ENCODE measurements at places on chromosomes 1 and 21.

DNA sequence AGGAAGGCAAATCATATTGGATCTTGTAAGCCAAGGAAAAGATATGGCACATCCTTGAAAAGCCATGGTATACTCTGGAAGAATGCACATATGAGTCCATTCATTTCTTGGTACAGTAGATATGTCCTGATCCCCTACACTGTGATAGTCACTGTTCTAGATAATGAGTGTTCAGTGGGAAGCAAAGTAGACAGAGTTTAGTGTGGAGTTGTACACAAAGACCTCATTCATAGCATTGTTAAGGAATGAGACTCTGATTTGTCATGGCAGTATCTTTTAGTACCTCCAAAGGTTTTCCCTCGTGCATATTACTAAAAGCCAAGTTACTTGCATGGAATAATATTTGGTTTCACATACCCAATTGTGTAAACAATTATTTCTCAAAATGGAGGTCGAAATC lies 204.7 kb downstream of the NFIA start:
- no peak for DNase-seq

GRCh38 chr1:152855661-152856060 lies 4.1 kb upstream of the LCE7A start:
- no peak for DNase-seq

DNA sequence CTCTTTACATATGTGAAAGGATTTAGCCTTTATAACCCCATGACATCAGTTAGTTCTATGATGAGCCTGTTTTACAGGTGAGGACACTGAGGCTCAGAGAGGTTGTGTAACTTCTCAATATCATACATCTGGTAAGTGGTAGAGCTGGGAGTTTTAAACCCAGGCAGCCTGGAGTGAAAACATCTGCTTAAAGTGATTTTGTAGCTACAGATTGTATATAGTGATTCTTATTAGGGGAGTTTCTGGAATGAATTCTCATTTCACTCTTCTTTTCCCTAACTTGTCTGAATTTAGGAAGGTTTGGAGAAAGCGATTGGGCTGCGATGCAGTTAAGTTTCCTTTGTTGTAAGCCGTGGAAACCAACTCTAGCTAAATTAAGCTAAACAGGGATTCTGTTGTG lies 175.6 kb downstream of the CAMTA1 start:
- no peak for DNase-seq

GRCh38 chr1:237901299-237901934 lies 10.7 kb upstream of the ZP4 start:
- peak; percentile 34 for DNase-seq

GRCh38 chr1:192311281-192311680 lies 5.5 kb upstream of the RGS21 start:
- no peak for DNase-seq

- no peak for DNase-seq
Measured at GRCh38 chr1:186828611-186829454, at the start of gene PLA2G4A. Gene PLA2G4A (plus strand): TSS chr1:186828949. CDS start chr1:186854355, 25,406 bp downstream.

DNA sequence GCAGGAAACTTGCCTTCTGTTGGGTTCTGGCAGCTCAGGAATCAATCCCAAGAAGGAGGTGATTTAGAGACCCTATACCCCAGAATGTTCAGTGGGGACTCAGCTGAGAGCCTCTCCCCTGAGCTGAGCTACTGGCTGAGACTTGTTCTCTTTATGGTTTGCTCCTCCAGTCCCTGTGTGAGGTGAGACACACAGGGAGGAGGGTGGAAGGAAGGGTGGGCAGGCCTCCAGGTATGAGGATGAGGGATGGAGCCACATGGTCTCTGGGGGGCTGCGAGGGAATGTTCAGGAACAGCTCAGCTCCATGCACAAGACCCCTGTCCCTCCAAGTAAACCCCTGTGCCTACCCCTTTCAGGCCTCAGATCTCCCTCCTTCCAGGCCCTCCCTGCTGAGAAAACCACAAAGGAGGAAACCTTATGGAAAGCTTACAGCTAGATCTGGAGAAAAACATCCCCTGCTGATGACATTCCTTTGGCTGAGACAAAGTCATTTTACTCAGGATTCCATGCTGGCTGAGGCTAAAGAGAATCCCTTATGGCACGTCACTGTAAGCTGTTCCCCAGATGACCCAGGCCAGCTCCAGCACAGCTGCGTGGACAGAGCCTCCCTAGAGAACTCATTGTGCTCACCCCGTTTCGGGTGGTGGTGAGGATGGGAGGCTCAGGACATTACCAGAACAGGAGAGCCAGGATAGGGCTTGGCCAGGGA lies 91.5 kb upstream of the IPO9 start:
- peak; percentile 39 for DNase-seq

DNA sequence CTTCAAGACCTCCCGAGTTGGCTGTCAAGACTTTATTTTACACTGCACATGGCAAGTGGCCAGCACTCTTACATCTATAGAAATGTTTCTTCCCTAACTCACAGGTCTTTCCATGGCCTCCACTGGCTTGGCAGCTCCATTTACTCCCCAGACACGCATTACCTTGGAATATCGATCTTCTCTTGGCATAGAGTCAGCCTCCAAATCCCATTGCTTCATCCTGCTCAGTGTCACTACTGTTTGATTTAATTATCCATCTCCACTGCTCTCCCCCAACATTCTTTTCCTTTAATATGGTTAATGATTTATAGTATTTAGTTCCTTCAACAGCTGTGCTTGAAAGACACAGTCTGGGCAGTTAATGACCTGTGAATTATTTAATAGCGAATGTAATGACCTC lies 241.2 kb upstream of the MAP1LC3C start:
- no peak for DNase-seq

DNA sequence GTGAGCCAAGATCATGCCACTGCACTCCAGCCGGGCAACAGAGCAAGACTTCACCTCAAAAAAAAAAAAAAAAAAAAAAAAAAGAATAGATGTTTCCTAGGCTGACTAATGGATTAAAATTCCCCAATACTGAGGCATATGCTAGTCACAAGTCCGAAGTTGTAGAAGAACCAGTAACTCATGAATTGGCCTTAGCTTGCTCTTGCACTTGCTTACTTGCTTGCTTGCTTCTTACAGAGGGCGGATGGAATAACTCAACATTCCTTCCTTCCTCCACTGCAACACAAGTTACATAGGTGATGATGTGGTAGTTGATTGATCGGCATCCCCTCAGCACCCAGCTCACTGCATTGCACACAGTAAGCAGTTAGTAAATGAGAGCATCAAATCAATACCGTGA lies 2.8 kb upstream of the TARS2 start:
- peak; percentile 26 for DNase-seq

GRCh38 chr1:36223381-36223995 lies 755 bp upstream of the THRAP3 start:
- DNase-seq = peak; percentile 10

- DNase-seq = no peak
Measured at GRCh38 chr21:8990326-8991087, 1530.9 kb upstream of the TPTE start.

- DNase-seq = no peak
Measured at GRCh38 chr1:183178545-183178944, 7.5 kb upstream of the LAMC2 start.

GRCh38 chr1:99702221-99702620 lies 56.3 kb downstream of the PALMD start:
- no peak for DNase-seq

DNA sequence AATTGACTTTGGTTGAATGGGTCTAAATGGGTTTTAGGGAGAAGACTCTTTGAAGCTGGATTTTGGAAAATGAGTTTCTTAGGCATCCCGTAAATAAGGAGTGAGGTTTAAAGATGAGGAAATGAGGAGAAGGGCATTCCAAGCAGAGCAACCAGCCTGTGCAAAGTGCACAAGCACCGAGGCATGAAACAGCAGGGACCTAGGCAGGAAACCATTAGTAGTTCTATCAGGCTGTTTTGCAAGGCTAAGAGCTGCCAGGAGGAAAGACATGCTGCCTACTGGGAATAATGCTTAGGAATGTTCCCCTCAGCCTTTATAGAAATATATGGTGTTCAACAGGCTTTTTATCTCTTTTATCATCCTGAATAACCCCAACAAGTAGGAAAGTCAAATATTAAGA lies 153.1 kb upstream of the FGGY start:
- DNase-seq = peak; percentile 69

- peak; percentile 93 for DNase-seq
Measured at GRCh38 chr1:178530037-178530402, 17.1 kb downstream of the TEX35 start.
